ENCODE measurements at places on chromosomes 6 and 20. TPM values are rescaled to one million over a fixed set of nuclear protein-coding genes. Genes with fewer than 3 reads are reported as not detected.

ANGPT4 gene
- not detected for total RNA-seq

GRCh38 chr6:133040094-133040802 lies 200.9 kb upstream of the EYA4 start:
- H3K27ac ChIP-seq, result no peak overlapping the region
- no peaks in the 10 kb centered on the region for H3K4me1 ChIP-seq
- no peak overlapping the region for H3K4me3 ChIP-seq
- no peaks in the 10 kb centered on the region for H3K36me3 ChIP-seq
- no peak for DNase-seq

CD109 gene
- 0.43 TPM for total RNA-seq

DNA sequence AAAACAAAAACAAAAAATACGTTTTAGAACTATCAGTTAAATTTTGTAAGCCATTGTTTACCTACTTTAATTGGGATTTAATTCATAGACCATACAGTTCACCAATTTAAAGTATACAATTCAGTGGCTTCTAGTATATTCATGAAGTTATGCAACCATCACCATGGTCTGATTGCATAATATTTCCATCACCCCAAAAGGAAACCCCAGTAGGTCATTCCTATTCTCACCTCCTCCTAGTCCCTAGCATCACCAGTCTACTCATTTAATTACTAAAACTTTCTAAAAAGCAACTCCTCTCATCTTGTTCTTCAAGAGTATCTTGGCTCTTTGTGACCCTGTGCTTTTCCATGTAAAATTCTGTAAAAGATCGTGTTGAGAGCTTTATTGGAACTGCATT lies 60.2 kb downstream of the ASXL1 start:
- peak overlapping the region; percentile 45 for H3K4me3 ChIP-seq
- peaks cover 13% of the 10 kb centered on the region for H3K36me3 ChIP-seq
- H3K4me1 ChIP-seq, result peaks cover 38% of the 10 kb centered on the region
- H3K27ac ChIP-seq, result peak overlapping the region; percentile 17
- no peak for DNase-seq
- H3K27me3 ChIP-seq, result no peaks in the 10 kb centered on the region

- no peaks in the 10 kb centered on the region for H3K4me1 ChIP-seq
- no peak for DNase-seq
- no peaks in the 10 kb centered on the region for H3K27me3 ChIP-seq
- no peaks in the 10 kb centered on the region for H3K36me3 ChIP-seq
- no peak overlapping the region for H3K4me3 ChIP-seq
- no peak overlapping the region for H3K27ac ChIP-seq
Measured at GRCh38 chr20:40160097-40160550, 528.9 kb downstream of the MAFB start.

GRCh38 chr20:50837532-50838321 lies 42.9 kb downstream of the BCAS4 start:
- H3K36me3 ChIP-seq, result no peaks in the 10 kb centered on the region
- no peak overlapping the region for H3K27ac ChIP-seq
- no peaks in the 10 kb centered on the region for H3K4me1 ChIP-seq
- no peak for DNase-seq

PRPF6 gene
- 87.7 TPM for total RNA-seq
